Stimulated activated CD8-positive, alpha-beta memory T cell treated with anti-CD3 and anti-CD28 coated beads, Interleukin-4, amount 100 ng/mL, for 24 hours (primary cell): ENCODE measurements at places on chromosomes 2 and 18.
A peak's percentile ranks its signal among the peaks of the same experiment; 100 is the strongest.

DNA sequence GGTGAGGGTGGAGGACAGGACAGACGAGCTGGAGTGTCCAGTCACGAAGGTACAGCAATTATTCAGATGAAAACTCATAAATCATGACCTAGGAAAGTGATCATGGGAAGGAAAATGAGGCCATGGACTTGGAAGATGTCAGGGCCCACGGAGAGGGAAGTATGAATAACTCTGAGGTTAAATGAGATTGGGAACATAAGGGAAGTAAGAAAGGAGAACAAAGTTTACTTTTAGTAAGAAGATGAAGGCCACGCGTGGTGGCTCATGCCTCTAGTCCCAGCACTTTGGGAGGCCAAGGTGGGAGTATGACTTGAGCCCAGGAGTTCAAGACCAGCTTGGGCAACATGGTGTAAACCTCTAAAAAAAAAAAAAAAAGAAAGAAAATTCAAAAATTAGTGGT, 56.2 kb downstream of the AQP4 start:
- no peak for DNase-seq

DNA sequence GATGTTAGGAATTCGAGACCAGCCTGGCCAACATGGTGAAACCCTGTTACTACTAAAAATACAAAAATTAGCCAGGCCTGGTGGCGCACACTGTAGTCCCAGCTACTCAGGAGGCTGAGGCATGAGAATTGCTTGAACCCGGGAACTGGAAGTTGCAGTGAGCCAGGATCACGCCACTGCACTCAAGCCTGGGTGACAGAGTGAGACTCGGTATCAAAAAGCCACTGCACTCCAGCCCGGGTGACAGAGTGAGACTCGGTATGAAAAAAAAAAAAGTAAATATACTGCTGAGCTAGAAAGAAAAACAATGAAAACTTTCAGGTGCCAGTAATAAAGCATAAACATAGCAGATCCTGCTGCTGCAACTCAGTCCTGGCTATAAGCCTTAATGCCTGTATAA, 73.5 kb downstream of the STRN start:
- no peak for DNase-seq

DNA sequence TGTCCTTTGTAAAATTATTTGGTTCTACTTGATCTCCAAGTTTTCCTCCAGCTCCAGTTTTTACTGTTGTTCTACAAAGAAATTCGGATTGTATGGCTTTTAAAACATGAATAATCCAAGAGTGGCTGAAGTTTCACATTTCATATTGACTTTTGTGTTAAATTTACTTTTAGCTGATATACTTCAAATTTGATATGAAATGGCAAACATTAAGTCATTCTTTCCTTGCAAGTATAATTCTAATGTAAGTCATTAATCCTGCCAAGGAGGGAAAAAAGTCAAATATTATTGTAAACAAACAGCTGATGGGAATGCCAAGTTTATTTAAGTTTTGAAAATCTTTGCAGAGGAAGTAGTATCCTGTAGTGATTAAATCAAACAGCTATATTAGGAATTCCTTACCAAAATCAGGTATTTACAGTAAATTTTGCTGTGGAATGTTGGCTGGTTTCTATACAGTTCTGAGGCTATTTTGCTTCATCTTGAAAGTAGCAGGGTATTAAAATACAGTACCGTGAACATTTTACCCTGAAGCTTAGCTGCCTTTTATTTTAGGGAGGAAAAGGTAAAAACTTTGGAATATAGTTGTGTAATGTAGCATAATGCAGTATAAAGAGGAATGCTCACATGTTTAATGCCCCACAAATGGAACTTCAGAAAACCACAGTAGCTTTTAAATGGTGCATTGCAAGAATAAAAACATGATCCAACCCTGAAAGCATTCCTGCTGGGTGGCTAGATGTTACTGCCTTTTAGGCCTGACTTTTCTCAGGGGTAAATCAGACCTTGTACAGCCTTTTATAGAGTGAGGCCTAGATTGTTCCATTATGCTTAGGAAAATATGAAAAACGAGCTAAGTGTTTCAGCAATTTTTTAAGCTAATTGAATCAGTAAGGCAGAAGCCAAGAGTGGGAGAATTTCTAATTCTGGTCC, 62.7 kb upstream of the NT5C1B start:
- DNase-seq, result no peak

DNA sequence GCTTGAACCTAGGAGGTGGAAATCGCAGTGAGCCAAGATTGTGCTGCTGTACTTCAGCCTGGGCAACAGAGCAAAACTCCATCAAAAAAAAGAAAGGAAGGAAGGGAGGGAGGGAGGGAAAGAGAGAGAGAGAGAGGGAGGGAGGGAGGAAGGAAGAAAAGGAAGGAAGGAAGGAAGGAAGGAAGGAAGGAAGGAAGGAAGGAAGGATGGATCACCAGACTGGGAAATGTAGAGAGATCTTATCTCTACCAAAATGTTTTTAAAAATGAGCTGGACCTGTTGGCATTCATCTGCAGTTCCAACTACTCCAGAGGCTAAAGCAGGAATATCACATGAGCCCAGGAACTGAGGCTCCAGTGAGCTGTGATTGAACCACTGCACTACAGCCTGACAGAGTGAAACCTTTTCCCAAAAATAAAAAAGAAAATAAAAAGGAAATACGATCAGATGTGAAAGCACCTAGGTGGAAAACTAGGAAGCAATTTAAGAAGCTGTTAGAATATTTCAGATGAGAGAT, 239.4 kb downstream of the CDH7 start:
- DNase-seq, result no peak

- DNase-seq, result no peak
These were observed 1.4 kb downstream of the COL3A1 start for GRCh38 chr2:188975497-188976102.

GRCh38 chr18:13321923-13322322, 103.4 kb downstream of the LDLRAD4 start:
- DNase-seq, result no peak

- DNase-seq, result no peak
These were observed 383.3 kb upstream of the MYT1L start for GRCh38 chr2:2714408-2714807.

DNA sequence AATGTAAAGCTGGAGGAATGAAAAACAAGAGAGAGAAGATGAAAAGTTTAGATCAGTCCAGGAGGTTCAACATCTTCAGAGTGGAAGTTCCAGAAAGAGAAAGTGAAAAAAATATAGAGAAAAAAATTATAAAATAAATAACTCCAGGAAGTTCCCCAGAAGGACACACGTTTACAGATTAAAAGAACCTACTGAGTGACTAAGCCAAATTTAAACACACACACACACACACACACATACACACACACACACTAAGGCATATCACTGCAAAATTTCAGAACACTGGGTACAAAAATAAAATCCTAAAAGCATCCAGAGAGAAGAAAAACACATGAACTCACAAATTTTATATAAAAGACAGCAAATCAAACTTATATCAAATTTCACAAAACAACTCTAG, 85.9 kb upstream of the PMAIP1 start:
- no peak for DNase-seq

DNA sequence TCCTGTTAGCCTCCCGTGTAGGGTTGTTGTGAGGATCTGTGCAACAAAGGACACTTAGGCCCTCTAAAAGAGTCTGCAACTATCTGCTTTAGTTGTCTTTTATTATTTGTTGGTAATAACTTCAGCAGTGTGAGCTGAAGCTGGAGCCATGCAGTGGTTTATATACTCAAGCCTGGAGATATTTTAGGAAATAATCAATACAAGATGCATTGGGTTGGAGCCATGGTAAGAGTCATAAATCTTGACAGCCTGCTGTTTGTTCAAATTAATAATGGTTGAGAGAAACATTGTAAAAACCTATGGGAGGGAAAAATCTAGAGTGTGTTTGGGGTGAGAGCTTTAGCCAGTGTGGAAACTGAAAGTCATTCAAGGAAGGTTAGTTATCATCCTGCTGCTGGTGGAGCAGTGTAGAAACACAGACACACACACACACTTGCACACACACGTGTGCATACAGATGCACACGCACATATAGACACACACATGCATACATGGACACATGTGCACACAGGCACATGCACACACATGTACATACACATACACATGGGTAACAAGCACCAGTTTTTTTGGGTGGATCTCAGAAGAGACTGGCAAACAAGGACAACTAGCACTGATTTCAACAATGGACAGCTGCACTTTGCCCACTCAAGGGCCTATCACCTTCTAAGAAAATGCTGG, 51.0 kb downstream of the ACOXL start:
- no peak for DNase-seq

DNA sequence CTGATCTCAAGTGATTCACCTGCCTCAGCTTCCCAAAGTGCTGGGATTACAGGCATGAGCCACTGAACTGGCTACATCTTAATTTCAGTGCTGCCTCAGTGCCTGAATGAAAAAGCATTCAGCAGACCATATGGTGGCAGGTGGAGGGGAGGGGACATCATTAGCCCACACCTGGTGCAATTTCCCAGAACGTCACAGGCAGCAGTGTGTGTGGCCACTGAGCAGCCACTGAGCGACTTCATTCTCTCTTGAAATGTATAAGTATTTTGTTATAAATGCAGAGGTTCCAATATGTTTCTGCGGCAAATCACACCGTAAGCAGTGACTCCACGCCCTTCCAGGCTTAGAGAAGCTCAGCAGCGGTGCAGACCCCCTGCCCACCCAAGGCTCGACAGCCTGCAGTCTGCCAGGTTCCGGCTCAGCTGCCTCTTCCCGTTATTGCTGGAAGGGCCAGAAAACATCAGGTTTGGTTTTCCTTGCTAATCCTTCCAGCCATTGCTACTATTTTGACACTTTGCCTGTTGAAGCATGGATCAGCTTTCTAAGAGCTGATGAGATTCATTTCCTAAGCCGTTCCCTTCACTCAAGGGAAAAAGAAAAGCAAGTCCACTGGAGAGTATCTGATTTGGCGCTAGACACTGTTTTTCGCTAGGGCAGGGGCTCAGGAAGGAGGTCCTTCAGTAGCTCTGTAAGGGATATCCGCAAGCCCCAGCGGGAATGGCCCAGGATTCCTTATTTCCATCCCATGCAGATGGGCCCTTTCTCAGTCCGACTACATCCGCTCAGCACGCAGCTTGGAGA, 250.7 kb downstream of the VAPA start:
- no peak for DNase-seq

DNA sequence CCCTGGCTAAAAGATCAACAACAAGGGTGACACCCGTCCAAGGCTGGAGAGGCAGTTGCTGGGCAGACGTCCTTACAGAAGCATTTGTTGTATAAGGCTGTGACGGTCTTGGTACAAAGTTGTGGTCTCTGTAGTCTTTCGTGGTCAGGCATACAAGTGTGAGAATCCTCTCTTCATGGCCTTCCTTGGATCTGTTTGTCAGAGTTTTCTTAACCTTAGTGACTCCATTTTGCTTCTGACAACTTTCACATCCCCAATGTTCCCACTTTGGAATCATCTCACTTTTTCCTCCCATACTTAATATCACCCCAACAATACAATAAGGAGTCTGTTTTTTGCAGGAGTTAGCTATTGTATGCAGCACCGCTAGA, 72.7 kb upstream of the ZCCHC2 start:
- no peak for DNase-seq

DNA sequence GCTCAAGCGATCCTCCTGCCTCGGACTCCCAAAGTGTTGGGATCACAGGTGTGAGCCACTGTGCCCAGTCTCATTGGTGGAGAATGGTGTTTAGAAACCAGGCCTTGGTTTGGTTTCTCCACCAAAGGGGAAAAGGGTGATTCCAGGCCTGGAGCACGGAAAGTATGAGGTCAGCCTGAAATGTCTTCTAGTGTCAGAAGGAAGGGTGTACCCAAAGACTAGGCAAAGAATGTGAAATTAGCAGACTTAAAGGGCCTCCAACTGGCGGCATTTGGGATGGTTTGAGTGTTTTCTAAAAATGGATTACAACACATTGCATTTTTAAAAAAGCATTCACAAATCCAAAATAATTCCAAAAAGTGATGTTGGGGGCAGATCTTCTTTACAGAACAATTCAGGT, 139.6 kb downstream of the SH3BP4 start:
- DNase-seq, result no peak

DNA sequence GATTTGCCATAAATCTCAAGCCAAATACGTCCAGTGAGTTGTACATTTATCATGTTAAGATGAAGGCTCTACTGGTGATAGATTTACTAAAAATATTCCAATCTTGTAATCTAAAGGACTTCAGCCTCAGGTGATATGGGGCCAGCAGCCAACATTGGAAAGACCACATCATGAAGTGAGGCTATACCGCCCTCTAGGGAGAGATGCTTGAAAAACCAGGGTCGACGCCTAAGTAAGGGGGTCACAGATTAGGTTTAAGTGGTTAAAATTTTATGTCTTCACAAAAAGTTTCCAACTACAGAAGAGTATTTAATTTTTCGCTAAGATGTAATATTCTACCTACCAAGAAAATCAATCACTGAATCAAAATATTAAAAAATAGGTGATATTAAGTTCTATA, 33.3 kb downstream of the DOCK10 start:
- DNase-seq, result no peak

- no peak for DNase-seq
These were observed 446.1 kb downstream of the ZNF804A start for GRCh38 chr2:185044323-185044874.

GRCh38 chr18:58541789-58542425, 87.0 kb downstream of the ALPK2 start:
- DNase-seq, result peak; percentile 22

DNA sequence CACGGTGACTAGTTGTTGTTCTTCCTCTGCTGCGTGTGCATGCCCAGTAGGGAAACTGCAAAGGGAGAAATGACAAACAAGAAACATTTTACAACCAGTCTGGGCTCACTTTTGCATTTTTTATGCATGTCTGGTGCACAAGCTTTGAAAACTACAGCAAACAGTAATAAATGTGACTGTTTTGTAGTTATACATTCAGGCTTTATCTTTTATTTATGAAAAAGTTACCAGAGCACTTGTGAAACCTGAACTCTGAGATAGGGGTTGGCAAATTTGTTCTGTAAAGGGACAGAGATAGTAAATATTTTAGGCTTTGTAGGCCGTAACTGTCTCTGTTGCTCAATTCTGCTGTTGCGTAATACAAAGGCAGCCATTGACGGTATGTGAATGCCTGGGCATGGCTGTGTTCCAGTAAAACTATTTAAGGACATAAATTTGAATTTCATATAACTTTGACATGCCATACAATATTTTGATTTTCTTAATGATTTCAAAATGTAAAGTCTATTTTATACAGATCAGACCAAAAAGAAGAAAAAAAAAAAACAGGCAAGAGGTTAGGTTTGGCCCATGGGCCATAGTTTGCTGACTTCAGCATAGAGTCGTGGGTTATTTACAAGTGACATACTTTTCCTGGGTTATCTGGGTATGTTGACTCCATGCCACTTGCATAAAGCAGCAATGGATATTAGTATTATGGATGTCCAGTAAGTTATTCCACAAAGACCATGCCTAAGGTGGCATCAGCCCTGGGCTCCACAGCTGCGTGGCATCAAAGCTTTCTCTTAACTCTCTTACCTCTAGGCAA, 53.6 kb upstream of the EML6 start:
- no peak for DNase-seq
